Liver (tissue), 10 donors: ENCODE measurements at places on chromosomes 1 and 21. TPM values are rescaled to one million over a fixed set of nuclear protein-coding genes. Genes with fewer than 3 reads are reported as not detected.
A peak's percentile ranks its signal among the peaks of the same experiment; 100 is the strongest.

PTPN7 gene
- total RNA-seq = 7.0 TPM

MTMR11 gene
- total RNA-seq = 1.9 TPM

OR2T29 gene
- total RNA-seq = not detected

TMCO4 gene
- 5.2 TPM for total RNA-seq

OR2T2 gene
- total RNA-seq = not detected

OR2L5 gene
- total RNA-seq = 0.09 TPM

LDLRAD1 gene
- not detected for total RNA-seq

CRP gene
- 4,637 TPM for total RNA-seq

FOXO6 gene
- total RNA-seq = 0.08 TPM

PDZK1IP1 gene
- total RNA-seq = 0.75 TPM

MRPL24 gene
- 26.2 TPM for total RNA-seq

GRCh38 chr1:202964791-202965410 is 2.2 kb downstream of the CYB5R1 start:
- DNase-seq = no peak

DNA sequence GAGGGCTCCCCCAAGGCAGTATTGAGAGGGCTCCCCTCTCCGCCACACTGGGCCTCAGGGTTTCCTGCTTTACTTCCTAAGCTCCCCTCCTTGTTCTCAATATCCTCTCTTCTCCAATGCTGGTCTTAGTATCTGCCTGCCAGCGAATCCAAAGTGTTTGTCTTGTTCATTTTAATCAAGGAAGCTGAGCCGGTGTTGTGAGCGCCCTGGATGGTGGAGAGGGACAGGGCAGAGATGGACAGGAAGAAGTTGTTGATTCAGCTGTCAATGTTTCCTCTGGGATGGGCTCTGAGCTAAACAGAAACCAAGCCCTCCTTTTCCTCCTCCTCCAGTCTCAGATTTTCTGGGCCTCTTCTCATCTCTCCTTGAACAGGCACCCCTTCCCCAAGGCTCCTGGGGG is 5.4 kb downstream of the OLFML3 start:
- no peak for DNase-seq

DNA sequence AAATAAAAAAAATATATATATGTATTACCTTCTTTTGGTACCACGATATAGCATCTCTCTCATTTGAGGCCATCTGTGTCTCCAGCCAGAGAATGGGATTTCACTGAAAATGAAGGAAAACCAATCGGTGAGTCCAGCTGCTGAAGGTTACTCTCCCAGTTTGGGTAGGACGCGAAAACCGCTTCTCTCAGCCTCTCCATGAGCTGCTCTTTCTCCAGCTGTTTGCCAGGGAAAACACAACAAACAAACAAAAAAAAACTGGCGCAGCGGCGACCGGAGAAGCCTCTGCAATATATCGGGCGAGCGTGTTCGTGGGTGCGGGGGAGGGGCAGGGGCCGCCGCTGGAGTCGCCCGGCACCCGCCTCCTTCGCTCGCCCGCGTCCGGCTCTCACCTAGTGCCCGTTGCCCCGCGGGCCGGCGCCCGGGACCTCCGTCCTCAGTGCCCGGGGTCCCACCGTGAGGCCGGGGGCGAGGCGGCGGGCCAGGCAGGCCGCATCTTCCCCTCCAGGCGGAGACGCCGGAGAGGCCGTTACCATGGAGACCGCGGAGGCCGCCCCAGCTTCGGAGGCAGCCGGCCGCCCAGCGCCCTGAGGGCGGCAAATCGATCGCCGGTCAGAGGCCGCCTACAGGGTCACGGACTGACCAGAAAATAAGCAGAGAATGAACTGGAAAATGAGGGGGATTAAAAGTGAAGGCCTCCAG is 504 bp downstream of the PHTF1 start:
- peak; percentile 80 for DNase-seq

GRCh38 chr1:155198547-155198906 is 9.2 kb downstream of the THBS3 start:
- no peak for DNase-seq

DNA sequence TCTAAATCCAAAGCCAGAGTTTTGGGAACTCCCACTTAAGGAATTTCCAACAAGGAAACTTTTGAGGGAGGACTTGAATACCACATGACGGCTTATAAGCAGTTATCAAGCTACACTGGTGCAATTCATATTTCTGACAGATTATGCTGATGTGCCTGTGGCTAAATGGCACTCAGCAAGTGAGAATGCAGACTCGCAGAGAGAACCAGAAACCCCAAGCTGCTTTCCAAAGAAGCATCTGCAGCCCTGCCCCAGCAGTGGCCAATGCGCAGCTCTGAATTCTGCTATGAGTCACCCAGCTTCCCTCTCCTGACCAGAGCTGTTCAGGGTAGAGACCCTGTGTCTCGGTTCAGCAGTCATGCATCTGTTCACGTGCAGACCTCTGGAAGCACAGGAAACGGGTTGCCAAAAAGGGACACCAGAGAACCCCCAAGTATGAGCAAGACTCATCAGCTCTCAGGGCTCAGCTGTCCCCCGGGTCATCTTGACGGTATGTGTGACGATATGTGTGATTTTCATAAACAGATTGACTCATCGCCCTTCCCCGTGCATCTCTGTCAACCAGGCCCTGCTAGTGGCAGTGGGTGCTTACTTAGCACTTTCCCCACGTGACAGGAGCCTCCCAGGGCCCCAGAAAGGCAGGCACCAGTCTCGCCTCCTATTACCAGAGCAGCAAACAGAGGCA is 76.3 kb downstream of the ITPKB start:
- no peak for DNase-seq

DNA sequence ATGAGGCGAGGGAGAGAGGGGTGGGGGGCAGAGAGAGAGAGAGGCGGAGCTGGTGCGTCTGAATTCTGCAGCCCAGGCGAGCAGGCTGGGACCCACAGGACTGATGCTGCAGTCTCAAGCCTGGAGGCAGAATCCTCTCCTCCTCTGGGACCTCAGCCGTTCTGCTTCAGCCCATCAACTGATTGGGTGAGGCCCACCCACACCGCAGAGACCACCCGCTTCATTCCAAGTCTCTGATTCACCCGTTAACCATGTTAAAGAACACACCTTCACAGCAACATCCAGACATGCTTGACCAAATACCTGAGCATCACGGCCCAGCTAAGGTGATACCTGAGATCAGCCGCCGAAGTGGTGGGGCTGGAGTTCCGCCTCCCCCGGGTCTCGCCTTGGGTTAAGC is 147.8 kb downstream of the NPHP4 start:
- DNase-seq = no peak

GRCh38 chr1:18599086-18599485 is 31.6 kb upstream of the PAX7 start:
- no peak for DNase-seq

- DNase-seq = no peak
Measured at GRCh38 chr1:39295901-39296300, 91.4 kb downstream of the MACF1 start.

- DNase-seq = no peak
Measured at GRCh38 chr1:32798191-32798590, 19.0 kb downstream of the YARS1 start.

- DNase-seq = no peak
Measured at GRCh38 chr1:115842948-115843347, 2.0 kb upstream of the NHLH2 start.

DNA sequence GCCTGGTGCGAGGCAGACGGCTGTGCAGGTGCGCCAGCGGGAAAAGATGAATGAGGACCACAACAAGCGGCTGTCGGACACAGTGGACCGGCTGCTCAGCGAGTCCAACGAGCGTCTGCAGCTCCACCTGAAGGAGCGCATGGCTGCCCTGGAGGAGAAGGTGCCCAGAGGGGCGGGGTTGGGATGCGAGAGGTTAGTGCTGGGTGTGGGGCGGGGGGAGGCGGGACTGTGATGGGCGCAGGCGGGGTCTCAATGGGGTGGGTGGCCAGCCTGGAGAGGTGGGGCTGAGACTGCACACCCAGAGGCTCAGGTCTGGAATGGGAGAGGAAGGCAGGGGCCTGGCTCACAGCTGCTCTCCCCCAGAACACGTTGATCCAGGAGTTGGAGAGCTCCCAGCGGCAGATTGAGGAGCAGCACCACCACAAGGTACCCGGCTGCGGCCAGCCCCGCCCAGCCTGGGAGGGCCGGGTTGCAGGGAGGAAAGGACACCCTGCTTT is 22.3 kb downstream of the PPFIA4 start:
- no peak for DNase-seq

DNA sequence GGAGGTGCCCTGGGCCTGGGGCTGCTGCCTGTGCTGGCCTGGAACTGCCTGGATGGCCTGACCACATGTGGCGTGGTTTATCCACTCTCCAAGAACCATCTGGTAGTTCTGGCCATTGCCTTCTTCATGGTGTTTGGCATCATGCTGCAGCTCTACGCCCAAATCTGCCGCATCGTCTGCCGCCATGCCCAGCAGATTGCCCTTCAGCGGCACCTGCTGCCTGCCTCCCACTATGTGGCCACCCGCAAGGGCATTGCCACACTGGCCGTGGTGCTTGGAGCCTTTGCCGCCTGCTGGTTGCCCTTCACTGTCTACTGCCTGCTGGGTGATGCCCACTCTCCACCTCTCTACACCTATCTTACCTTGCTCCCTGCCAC is 1.8 kb downstream of the GPR3 start:
- no peak for DNase-seq

DNA sequence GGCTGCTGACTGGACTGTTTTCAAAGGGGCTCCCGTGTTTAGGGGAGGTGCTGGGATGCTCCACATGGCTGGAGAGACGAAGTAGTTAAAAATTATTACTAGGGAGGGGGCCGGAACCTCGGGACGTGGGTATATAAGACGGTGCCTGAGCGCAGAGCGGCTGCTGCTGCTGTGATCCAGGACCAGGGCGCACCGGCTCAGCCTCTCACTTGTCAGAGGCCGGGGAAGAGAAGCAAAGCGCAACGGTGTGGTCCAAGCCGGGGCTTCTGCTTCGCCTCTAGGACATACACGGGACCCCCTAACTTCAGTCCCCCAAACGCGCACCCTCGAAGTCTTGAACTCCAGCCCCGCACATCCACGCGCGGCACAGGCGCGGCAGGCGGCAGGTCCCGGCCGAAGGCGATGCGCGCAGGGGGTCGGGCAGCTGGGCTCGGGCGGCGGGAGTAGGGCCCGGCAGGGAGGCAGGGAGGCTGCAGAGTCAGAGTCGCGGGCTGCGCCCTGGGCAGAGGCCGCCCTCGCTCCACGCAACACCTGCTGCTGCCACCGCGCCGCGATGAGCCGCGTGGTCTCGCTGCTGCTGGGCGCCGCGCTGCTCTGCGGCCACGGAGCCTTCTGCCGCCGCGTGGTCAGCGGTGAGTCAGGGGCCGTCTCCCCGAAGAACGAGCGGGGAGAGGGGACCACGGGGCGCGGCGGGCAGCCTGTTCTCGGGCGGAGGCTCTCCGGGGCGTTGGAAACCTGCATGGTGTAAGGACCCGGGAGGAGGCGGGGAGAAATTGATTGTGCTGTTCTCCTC is at the start of gene CHODL:
CHODL (plus strand) TSS at position 163 of the 793 bp plus-strand sequence; CDS start at position 554, 391 bp downstream.
- DNase-seq = no peak

GRCh38 chr21:42777757-42778344 is 101.5 kb downstream of the WDR4 start:
- no peak for DNase-seq

DNA sequence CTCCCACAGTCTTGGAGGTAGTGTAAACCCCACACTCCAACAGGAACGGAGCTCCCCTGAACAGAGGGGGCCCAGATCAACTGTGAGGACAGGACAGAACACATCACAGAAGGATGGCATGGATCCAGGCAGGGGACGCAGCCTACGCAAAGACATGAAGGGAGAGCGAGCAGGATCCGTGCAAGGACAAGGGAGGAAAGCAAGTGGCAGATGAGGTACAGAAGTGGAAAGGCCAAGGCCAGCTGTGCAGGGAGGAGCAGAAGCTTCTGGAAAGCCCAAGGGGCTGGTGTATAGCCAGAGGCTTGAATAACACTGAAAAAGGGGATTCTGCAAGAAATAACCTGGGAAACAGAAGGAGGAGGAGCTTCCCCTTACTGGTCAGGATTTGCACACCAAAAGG is 81.2 kb downstream of the SIPA1L2 start:
- no peak for DNase-seq

GRCh38 chr1:162391790-162392563 is 10.4 kb downstream of the C1orf226 start:
- no peak for DNase-seq

DNA sequence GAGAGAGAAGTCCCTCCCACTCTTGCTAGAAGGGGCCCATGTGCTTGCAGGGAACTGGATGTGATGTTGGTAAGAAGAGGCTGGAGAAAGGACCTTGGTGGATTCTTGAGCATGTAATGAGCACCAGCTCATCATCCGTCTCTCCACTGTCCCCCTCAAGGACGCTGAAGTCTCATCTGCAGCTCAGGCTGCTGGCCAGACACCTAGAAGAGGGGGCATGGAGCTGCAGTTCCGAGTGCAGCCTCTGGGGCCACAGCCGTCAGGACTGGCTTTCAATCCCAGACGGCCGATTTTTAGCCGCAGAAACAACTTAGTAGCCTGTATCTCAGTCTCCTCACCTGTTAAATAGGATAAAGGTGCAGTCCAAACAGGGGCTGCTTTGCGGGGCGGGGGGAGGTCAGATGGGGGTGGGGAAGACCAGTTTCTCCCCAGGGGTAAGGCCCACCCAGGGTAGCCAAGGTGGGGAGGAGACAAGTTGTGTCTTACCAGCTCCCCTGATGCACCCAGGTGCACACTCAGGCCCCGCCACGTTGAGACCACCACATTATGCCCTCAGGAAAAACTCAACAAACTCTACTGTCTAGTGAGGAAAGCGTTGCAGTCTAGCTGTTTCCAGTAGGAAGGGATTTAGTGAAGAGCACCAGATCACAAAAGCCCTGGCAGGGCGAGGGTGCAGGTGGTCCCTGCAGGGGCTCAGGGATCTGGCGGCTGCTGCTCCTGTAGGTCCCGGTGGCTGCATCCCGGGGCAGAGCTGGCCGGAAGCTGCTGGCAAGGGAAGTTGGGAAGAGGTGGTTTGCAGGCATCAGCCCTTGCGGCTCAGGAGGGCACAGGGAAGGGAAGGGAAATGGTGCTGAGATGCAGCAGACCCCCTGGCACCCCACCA is 29.5 kb downstream of the LDLRAP1 start:
- DNase-seq = peak; percentile 50

DNA sequence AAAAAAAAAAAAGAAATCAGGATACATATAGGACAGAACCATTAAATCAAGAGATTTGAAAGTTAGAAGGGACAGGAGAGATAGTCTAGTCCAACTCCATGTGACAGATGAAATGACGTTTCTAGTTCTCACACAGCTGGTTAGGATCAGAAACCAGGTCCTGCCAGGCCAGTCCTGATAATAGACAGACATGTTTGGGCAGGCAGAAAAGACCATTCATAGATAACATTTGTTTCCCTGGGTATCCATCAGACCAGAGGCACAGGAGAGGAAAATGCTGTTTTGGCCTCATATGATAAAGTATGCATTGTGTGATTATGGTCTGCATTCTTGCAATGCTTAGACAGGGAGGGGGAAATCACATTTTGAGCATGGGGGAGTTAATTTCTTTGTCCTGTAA is 29.3 kb downstream of the ZBTB8B start:
- DNase-seq = no peak

GRCh38 chr1:10507111-10507879 is 32.5 kb downstream of the PEX14 start:
- no peak for DNase-seq

DNA sequence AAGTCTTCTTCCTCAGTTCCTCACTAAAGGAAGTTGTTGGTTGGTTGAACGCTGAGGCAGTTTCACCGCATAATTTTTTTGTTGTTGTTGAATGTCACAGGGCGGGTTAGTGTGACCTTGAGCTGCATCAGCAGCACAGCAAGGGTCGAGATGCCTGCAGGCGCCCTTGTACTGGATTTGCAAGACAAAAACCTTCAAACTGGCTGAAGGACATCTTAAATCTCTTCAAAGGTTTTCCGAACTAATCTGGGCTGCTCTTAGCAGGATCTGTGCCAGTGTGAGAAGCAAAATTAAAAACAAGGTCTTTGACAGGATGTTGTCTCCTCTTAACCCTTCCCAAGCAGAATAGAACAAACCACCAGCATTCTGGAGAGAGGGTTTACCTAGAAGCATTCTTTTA is 59.4 kb downstream of the NRIP1 start:
- no peak for DNase-seq
